ENCODE measurements at places on chromosomes 5 and 9. TPM values are rescaled to one million over a fixed set of nuclear protein-coding genes. Genes with fewer than 3 reads are reported as not detected.

Gene GABRA1
- not detected for total RNA-seq

Gene FRRS1L
- total RNA-seq: not detected

Gene CCNO
- not detected for total RNA-seq

- no peak for DNase-seq
- no peaks in the 10 kb centered on the region for H3K4me1 ChIP-seq
- H3K36me3 ChIP-seq: no peaks in the 10 kb centered on the region
- H3K27ac ChIP-seq: no peak overlapping the region
Observed at GRCh38 chr5:57939771-57940170, 457.2 kb upstream of the ACTBL2 start.

DNA sequence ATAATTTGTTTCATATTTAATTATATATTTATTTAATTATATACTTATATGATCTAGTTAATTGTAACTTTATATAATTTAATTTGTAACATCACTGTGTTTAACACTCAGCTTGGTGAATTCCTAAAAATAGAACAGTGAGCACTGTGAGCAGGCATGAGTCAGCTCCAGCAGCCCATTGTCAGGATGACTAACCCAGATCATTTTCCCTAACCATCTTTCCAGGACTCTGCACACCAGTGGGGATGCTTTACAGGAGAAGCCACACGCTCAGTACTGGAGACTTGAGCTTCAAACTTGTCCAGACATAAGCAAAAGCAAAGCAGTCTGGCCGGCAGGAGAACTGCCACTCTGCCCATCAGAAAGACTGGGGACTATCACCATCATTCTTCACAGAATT is 446.2 kb upstream of the TRPC7 start:
- no peaks in the 10 kb centered on the region for H3K27me3 ChIP-seq
- H3K4me1 ChIP-seq: peaks cover 2% of the 10 kb centered on the region
- no peak for DNase-seq

GRCh38 chr9:136729926-136730325 is 12.8 kb downstream of the LCN10 start:
- H3K4me3 ChIP-seq: no peak overlapping the region
- H3K36me3 ChIP-seq: peaks cover 24% of the 10 kb centered on the region
- H3K27ac ChIP-seq: no peak overlapping the region

DNA sequence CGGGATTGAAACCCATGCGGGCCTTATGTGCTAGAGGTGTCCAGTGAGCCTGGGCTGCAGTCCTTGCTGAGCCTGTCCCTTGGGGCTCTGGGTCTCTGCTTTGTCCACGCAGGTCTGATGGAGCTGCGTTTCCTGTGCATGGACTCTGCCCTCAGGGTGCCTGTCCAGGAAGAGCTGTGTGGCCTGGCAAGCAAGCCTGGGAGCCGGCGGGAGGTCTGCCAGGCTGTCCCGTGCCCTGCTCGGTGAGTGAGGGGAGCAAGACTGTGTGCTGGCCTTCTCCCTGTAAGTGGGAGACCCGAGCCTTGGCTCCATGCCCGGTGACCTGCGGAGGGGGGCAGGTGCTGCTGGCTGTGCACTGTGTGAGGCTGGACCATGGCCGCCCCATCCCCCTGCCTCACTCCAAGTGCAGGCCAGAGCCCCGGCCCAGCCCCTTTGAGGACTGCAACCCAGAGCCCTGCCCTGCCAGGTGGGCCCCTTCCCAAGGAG is 11.2 kb upstream of the CACFD1 start:
- no peaks in the 10 kb centered on the region for H3K36me3 ChIP-seq
- H3K4me3 ChIP-seq: no peak overlapping the region
- H3K27me3 ChIP-seq: no peaks in the 10 kb centered on the region
- DNase-seq: no peak

DNA sequence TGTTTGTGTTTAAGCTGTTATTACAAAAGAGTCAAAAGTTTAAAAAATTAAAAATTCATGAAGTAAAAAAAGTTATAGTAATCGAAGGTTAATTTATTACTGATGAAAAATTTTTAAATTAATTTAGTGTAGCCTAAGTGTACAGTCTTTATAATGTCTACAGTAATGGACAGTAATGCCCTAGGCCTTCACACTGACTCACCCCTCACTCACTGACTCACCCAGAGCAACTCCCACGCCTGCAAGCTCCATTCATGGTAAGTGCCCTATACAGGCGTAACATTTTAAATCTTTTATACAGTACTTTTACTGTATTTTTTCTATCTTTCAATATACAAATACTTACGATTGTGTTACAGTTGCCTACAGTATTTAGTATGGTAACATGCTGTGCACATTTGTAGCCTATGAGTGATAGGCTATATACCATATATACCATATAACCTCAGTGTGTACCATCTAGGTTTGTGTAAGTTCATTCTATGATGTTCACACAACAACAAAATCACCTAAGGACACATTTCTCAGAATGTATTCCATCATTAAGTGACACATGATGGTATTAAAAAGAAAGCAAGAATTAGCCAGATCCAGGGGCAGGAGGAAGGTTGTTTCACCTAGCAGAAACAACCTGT is 40.1 kb downstream of the DCAF10 start:
- peak; percentile 41 for DNase-seq
- peaks cover 11% of the 10 kb centered on the region for H3K4me1 ChIP-seq
- peaks cover 20% of the 10 kb centered on the region for H3K36me3 ChIP-seq
- no peaks in the 10 kb centered on the region for H3K27me3 ChIP-seq
- no peak overlapping the region for H3K4me3 ChIP-seq
- H3K27ac ChIP-seq: no peak overlapping the region

GRCh38 chr9:95316274-95316673 is 1.2 kb downstream of the FANCC start:
- peaks cover 10% of the 10 kb centered on the region for H3K27me3 ChIP-seq
- H3K4me3 ChIP-seq: peak overlapping the region; percentile 85
- H3K4me1 ChIP-seq: peaks cover 19% of the 10 kb centered on the region
- DNase-seq: peak; percentile 11

DNA sequence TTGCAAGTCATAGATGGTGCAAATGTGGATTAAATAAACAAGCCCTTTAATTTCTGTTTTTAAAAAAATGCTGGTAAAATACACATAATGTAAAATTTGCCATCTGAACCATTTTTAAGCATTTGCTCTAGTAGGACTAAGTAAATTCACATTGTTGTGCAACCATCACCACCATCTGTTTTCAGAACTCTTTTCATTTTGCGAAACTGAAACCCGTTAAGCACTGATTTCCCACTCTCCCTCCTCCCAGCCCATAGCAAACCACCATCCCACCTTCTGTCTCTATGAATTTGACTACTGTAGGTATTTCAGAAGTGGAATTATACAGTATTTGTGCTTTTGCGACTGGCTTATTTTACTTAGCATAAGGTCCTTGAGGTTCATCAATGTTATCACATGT is 103.3 kb upstream of the CNTLN start:
- no peaks in the 10 kb centered on the region for H3K36me3 ChIP-seq
- H3K27ac ChIP-seq: no peak overlapping the region
- H3K4me1 ChIP-seq: no peaks in the 10 kb centered on the region
- H3K4me3 ChIP-seq: no peak overlapping the region
- H3K27me3 ChIP-seq: no peaks in the 10 kb centered on the region

DNA sequence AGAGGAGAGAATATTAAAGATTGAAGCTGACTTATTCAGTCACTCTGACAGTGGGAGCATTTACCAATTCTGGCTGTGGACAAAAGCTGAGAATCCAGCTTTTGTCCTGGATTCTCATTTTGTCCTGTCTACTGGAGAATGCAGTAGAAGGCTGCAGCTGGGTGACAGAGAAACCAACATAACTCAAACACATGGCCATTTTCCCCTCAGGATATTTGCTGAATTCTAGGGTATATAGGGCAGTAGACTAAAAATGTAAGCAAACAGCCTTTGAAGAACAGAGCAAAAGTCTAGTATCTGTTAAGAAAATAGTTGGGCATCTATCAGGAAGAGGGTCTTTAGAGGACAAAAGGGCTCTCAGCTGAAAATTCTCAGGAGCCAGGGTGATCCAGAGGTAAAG is 20.6 kb downstream of the ZNF484 start:
- no peaks in the 10 kb centered on the region for H3K27me3 ChIP-seq
- H3K27ac ChIP-seq: no peak overlapping the region
- no peak for DNase-seq
- H3K36me3 ChIP-seq: peaks cover 63% of the 10 kb centered on the region

DNA sequence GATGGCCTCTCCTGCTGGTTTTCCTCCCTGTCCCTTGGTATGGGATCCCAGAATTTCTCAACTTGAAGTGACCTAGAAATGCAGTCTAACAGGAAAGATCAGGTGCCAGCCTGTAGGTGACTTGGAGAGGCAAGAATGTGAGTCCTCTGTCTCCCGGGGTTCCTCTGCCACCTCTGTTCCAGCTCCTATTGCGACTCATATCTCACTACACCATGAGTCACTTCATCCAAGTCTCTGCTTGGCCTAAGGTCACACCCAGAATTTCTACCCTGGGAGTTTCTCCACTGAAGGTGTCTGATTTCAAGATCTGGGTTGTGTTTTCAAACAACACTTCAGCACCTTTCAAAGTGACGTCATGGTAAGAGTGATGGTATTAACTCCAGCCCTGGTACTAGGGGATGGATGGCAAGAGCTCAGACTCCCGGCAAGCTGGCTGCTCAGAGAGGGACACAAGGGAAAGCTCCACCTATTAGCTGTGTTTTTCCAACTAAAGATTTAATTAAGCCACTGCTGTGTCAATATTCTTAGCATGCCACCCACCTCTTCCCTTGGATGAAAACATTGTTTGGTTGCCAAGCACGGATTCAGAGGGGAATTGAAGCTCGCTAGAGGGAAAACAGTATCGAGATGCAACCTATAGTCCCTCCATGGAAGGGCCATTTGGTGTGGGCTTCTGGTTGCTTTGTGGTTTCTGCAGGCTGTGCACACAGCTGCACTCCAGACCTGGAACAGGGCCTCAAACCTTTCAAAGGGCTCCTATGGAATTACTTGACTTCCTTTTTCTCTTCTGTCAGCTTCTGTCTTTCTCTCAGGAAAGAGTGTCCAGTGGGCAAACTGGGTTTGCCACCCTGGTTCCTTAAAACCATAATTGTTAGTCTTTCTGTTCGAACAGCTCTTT is 205.7 kb downstream of the GAS1 start:
- no peaks in the 10 kb centered on the region for H3K4me1 ChIP-seq
- no peak overlapping the region for H3K27ac ChIP-seq
- H3K36me3 ChIP-seq: no peaks in the 10 kb centered on the region
- no peak overlapping the region for H3K4me3 ChIP-seq
- no peak for DNase-seq
- H3K27me3 ChIP-seq: peaks cover 8% of the 10 kb centered on the region

GRCh38 chr5:124825983-124826337 is 79.5 kb upstream of the ZNF608 start:
- no peaks in the 10 kb centered on the region for H3K36me3 ChIP-seq
- H3K4me1 ChIP-seq: no peaks in the 10 kb centered on the region
- H3K4me3 ChIP-seq: no peak overlapping the region
- DNase-seq: no peak
- H3K27ac ChIP-seq: no peak overlapping the region
